ENCODE measurements at places on chromosomes 12 and 14.
A peak's percentile ranks its signal among the peaks of the same experiment; 100 is the strongest.

DNA sequence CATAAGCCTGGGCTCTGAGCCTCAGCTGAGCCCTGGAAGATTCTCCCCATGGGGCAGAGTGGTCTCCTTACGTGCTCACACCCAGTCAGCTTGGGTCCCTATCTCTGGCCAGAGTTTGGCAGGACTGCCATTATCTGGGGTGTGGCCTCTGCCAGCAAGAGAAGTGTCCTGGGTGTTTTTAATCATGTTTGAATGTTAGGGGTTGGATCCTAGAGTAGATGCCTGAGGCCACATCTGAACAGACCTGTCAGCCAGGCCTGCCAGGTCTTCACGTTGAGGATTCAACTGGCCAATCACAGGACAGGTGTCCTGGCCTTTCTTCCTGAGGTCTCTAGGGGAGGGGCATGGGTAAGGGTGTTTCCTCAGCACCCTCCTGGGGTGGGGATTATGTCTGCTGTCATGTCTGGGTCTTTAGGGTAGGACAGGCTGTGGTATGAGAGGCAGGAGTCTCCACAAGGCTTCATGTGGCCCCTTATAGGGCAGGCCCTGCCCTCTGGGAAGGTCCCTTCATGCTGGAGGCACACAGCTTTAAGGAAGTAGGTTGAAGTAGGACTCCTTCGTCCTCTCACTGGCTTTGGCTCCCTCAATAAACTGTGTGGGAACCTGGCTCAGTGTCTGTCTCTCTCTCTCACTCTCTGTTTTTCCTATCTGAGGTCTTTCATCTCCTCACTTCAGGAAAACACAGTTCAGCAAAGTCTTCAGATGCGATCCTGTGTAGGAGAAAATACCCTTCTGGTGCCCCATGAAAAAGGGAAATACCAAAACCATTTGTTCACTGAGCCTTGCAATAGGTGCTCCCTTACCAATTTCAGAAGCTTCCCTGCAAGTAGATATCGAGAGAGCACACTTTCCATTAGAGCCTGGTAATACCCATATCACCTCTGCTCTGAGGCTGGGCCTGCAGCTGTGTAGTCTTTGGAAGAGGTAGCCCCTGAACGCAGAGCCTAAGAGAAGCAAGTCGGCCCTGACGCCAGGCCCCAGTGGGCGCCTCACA is 6.7 kb upstream of the FITM1 start:
- DNase-seq: no peak

DNA sequence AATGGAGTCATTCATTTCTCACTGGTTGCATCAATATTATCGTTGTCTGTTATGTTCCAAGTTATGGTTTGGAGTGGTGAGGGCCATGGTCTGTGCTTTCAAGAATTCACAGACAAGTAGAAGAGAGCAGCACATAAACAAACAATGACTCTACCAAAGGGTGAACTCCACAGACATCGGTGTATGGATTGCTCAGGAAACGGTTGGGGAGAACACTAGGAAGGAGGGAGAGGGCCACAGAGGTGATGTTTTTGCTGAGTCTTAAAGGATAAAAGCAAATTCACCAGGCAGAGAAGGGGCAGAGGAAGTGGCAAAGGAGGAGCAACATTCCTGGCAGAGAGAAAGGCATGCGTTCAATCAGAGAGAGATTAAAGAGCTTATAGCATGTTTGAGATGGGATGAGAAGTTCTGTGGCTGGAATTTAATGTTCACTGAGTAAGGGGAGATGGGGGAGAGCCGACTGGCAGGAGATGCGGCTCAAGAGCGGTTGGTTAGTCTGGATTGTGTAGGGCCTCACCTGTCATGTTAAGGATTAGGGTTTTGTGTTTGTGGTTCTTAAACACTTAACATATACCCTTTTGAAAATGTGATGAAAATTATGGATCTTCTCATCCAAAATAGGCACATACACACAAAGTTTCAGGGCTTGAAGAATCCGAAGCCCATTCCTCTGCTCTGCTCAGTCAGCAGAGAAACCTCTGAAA is 42.3 kb upstream of the FRMD6 start:
- DNase-seq: no peak

DNA sequence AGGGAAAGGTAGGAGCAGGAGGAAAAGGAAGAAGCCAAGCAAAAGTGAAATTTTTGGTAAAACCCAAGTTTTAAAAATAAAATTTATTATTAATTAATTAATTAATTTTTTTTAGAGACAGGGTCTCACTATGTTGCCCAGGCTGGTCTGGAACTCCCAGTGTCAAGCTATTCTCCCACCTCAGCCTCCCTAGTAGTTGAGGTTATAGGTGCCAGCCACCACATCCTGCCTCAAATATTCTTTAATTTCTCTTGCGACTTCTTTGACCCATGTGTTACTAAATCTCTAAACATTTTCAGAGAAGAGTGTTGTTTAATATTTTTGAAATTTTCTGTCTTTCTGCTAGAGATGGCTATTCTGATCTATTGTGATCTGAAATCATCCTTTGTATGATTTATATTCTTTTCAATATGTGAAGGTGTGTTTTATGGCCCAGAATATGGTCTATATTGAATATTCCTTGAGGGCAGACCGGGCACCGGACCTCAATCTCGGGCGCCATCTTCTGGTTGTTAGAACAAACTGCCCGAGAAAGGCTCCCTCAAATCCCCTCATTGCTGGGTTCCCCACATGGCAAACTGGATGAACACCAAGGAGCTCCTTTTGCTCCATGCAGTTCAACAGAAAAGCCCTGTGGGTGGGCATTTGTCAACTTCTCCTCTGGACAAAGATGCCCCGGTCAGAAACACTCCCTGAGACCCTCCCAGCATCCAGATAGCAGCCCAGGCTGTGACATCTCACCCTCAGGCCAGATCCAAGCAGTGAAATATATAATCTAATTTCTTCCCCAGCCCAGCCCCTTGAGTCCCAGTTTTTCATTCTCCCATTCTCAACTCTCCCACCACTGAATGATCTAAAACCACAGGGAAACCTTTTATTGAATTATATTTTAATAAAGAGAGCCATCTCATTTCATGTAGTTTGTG is 110.5 kb downstream of the ASCL4 start:
- peak; percentile 34 for DNase-seq

DNA sequence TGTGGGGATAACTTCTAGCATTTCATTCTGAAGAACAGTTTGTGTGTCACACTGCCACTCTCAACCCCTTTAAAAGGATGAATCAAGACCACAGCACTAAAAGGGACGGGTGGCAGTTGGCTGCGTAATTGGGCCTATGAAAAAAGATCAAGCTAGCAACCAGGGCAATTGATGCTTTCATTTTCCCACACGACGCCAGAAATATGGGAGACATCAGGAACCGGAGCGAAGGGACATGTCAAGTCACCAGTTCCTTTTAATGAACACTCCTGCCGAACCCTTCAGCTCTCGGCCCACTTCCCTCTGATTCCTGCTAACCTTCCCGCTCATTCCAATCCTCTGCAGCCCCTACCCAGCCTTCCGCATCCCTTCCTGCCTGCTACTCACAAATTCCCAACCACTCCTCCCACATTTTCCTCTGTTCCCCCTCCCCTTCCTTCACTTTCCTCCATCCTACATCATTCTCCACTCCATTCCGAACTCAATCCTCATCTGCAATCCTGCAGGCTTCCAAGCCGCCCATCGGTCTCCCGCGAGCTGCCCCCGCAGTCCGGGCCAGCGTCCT is 753 bp downstream of the CSRNP2 start:
- peak; percentile 3 for DNase-seq

- DNase-seq: no peak
Observed at GRCh38 chr14:71610149-71610548, 322.1 kb upstream of the RGS6 start.

- DNase-seq: no peak
Observed at GRCh38 chr12:121934309-121934664, 15.9 kb downstream of the CFAP251 start.

- DNase-seq: peak; percentile 60
Observed at GRCh38 chr12:111313833-111314259, 55.0 kb downstream of the PHETA1 start.

DNA sequence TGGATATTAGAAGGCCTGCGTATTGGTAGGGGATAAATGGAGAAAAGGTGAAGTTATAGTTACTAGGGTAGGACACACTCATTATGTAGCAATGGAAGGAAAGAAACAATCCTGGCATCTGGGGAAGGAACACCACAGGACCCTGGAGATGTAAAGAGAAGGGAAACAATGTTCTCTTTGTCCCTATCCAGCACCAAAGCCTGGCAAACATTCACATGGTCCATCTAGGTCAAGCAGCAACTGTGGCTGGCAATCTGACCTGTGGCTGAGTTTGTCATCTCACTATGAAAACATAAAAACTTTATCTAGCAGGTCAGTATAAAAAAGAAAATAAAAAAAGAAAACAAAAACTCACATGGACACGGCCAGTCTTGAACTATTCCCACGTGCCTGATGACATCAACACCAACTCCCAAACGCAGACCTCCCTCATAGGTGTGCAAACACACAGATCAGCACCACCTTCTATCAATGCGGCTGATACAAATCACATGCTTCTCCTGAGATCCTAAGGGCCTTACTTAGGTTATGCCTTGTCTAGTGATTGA is 2.6 kb downstream of the POMT2 start:
- no peak for DNase-seq

DNA sequence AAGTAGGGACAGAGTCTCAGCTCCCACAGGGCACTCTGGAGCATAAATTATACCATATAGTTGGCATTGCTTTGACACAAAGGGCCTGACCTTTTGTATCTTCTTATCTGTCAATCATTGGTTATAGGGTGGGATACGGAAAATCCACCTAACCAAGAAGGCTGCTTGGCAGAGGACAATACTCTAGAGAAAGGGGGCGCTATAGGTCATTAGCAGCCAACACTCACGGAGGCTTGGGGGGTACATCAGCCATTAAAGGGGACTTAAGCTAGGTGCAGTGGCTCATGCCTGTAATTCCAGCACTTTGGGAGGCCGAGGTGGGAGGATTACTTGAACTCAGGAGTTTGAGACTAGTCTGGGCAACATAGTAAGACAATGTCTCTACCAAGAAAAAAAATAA is 22.9 kb downstream of the SPTSSA start:
- DNase-seq: no peak

DNA sequence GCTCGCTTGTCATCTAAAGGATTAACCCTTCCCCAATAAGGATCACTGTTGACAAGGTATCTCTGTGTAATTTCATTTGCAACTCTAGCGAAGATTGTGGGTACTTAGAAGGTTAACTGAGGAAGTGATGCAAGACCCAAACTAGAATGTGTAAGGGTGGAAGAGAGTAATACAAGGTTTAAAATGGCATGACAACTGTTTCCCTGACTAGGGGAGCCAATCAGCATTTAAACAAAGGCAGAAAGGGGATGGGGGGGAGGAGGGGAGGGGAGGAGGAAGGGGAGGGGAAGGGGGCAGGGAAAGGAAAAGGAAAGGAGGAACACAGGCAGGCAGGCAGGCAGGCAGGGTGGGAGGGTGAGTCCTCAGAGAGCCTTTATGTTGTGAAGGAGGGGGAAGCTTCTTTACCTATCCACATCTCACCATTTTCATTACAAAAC is 31.1 kb downstream of the NRDE2 start:
- DNase-seq: no peak

DNA sequence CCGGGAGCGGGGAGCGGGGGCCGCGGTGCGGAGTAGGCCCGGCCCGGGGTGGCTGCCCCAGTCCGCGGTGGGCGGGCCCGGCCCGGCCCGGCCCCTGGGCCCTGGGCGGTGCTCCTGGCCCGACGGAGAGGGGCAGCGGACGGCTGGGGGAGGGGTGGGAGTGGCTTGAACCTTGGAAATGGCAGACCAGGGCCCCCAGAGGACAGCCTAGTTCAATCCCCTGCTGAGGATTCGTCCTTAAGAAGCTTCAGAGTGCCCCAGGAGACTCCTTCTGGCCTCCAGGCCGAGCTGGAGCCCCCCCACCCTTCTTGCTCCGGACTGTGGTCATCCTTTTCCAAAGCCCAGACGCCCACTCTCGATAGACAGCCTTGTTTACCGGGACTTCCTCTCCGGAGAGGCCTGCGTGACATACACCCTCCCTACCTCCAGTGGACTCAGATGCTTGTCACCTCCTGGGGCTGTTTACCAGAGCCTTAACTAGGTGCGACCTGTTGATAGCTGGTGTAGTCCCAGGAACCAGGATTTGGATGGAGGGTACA is 458 bp downstream of the KHNYN start:
- no peak for DNase-seq

DNA sequence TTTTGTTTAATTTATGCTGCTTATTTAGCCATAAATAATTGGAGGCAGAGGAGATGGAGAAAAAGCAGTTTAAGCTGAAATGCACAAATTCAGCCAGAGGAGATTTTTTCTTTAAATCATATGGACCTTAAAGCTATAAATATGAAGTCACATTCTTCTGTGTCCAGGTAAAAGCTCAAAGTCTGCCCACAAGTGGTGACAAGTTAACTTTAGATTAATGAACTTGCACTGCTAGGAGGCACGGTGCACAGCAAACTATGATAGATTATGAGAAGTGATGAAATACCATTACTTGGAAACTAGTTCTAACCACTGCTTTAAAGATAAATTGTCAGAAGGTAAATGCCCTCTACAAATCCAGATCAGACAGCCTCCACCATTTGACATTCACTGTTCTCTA is 69.0 kb downstream of the IFT81 start:
- no peak for DNase-seq

DNA sequence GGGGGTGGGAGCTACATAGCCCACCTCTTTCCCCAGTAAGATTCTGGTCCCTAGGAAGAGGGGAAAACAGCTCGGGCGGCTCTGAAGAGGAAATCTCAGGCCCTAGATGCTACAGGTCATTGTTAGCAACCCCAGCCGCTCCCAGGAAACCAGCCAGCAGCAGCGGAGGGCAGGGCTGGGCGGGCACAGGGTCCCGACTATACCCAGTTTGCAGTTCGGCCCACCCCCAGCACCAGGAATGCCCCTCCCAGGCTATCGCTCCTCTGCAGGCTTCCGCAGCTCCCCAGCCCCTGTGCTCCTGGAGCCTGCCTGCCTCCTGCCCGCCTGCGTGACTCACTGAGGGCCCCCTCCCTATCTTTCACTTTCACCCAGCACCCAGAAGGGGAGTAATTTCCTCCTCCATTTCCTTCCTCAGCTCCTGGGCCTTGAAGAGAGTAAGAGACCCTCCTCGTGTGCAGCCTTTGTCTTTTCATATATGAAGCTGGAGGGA is 27.2 kb upstream of the PNMA1 start:
- no peak for DNase-seq

GRCh38 chr14:88983755-88984154 is 159.3 kb downstream of the TTC8 start:
- no peak for DNase-seq

GRCh38 chr14:37594971-37595808 is at the start of the genes FOXA1 and TTC6:
FOXA1 (minus strand) TSS chr14:37595249; CDS start chr14:37594972, 277 bp downstream.
TTC6 (plus strand) TSS chr14:37595629; CDS start chr14:37622065, 26,436 bp downstream.
- peak; percentile 63 for DNase-seq

DNA sequence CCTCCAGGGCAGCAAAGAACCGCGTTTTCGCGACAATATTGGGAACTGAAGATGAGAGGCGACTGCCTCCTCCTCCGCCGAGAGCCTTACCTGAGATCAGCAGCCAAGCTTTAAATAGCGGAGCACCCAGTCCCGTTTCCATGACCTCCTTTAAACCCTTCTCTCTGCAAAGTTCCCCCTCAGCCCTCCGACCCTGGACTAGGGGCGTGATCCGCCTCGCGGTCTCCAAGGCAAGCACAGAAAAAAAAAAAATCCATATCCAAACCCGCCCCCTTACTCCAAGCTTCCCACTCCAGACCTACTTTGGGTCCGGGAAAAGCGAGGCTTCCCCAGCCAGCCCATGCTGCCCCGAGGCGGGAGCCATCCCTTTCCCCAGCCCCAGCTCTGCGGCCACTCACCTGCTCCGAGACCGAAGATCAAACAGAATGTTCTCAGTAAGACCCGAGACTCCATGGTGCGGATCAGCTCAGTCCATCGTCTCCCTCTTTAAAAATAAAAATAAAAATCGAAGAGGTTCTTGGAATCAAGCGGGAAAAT is 630 bp downstream of the NELL2 start:
- no peak for DNase-seq
